ENCODE measurements at places on chromosomes 7 and 10.

GRCh38 chr10:99560277-99561126 is 27.8 kb downstream of the NKX2-3 start:
- DNase-seq, result no peak

DNA sequence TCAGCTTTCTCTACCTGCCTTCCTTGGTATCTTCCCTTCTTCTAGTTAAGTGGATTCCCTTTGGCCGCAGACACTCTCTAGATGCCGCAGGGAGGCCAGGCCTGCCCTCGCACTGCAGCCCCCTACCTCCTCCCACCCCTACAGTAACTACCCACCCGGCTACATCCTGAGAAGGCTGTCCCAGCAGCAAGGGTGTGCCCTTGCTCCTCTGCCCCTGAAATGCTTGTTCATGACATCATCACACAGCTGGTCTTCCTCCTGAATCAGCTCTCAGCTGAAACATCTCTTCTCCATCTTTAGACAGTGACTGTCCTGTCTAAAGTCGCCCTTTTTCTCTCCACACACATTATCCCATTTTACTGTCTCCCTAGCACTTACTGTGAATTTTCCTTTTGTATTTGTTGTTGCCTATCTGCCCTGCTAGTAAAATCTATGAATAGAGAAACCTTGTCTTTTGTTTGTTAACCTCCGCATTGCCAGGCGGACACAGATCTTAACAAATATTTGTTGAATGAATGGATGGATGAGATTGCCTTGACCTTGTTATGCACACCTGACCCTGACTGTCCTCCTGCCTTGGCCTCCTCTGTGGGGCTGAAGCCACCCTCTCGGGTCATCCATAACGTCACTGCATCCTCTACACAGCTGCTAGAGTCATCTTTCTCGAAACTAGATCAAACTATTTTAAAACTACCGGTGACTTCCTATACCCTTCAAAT is 108.9 kb upstream of the GATA3 start:
- no peak for DNase-seq

- DNase-seq, result no peak
Measured at GRCh38 chr7:92691578-92691977, 101.4 kb upstream of the FAM133B start.

GRCh38 chr10:42594246-42594650 is 44.1 kb downstream of the ZNF33B start:
- DNase-seq, result no peak

GRCh38 chr7:140005754-140006503 is 56.8 kb downstream of the PARP12 start:
- DNase-seq, result no peak

DNA sequence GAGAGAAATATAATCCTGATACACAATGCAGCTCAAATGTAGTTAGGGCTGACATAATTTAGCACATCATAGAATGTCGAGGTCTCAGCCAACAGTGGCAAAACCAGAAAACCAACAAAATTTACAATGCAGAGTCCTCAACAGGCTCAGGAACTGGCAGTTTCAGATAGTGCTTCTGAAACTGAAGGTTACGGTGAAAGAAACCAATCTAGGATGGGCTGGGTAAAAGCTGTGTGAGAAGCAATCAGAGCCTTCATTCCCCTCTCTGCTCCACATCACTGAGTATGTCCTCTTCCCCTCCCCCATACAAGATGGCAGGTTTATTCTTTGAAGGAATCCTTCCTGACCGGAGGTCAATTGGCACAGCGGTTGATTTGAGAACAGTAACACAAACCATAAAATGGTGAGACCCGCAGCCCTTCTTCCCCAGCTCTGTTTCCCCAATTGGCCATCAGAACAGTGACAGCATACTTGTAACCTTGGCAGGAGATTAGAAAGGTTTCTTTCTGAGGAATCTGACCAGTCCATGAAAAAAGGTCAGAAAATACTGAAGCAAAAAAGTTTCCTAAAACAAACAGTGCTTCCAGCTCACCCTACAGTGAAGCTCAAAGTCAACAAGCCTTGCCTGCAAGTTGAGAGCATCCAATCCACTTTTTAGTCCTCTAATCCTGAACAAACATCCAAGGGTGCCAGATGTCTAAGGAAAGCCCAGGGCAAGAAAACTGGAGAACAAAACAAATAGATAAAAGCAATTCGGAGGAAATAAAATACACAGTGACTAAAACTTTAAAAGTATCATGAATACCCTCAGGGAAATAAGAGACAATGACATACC is 53.9 kb upstream of the IL6 start:
- DNase-seq, result no peak

DNA sequence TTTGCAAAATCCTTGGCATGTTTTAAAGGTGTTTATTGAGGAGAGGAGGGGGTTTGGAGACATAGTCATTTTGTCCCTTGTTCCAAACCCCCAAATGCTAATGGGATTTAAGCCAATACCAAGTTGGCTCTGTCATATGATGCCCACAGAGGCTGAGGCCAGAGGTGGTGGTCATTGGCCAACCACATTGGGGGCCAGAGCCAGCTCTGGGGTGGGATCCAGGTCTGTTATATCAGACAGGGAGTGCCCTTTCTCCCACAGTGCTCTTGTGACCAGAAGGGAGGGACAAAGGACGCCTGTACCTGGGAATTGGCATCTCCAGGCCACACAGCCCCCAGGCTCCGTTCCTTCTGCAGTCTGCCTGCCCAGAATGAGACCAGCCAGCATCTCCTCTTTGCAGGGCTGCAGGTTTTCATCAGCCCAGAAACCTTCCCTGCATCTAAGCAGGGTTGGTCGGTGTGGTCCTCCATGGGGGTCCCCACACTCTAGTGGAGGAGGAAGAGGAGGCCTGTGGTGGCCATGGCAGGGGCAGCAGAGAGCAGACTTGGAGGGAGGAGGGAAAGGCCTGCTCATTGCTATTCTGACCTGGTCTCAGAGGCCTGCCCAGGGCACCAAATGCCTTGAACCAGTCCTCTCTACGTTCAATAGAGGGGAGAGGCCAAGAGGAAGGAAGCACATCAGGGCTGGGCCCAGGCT is 17.9 kb downstream of the ADCYAP1R1 start:
- no peak for DNase-seq

GRCh38 chr7:98133181-98133580 is 26.5 kb downstream of the LMTK2 start:
- no peak for DNase-seq

DNA sequence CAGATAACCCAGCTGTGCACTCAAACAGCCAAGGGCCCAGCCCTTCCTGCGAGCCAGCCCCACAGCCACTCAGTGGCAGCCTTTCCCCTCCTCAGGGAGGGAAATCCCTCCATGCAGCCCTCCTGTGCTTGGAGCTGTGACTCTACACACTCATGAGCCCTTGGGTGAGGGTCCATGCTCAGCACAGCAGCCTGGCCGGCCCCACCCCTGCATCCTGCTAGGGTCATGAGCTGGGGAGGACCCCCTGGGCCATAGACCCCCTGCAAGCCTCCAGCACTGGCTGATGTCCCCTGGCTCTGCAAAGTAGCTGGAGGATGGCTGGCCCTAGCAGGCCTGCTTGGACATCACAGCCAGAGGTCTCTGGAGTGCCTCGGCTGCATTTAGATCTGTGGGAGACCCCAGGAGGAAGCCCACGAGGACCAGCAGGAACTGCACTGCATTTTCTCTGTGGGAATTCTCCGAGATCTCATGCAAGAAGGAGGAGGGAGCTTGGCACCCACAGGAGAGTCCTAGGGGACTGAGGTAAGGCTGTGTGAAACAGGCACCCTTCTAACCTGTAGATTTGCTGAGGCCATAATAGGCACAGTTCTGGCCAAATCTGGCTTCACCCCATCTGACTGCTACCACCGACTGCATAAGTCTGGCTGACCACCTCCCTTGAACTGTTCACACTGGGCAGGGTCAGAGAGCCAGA is 17.4 kb downstream of the TMEM273 start:
- DNase-seq, result no peak

DNA sequence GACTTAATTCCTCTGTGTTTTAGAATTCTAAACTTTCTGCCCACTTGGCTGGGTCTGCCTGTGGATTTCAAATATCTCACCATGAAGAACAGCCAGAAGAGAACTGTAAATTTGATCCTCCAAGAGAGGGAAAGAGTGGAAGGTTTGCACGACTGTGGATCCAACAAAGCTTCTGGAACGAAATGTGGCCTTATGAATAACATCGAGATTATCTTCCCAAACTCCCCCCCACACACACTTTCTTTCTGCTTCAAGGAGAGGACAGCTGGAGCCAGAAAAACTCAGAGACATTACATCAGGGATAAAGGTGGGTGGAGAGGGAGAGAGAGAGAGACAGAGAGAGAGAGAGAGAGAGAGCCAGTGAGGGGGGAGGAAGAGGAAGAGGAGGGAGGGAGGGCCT is 570.1 kb upstream of the MGMT start:
- no peak for DNase-seq

DNA sequence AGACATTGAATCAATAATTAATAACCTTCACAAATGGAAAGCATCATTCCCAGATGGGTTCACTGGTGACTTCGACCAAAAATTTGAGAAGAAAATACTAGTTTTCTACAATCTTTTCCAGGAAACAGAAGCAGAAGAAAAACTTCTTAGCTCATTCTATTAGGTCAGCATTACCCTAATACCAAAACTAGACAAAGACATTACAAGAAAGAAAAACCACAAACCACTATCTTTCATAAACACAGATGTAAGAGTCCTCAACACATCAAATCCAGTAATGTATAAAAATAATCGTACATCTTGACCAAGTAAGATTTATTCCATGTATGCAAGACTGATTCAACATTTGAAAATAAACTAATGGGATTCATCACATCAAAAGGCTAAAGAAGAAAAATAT is 64.0 kb upstream of the CDK1 start:
- no peak for DNase-seq

GRCh38 chr10:99999319-100000108 is 10.2 kb downstream of the DNMBP start:
- DNase-seq, result no peak

- DNase-seq, result no peak
Measured at GRCh38 chr7:11506417-11506816, 325.6 kb downstream of the THSD7A start.

- no peak for DNase-seq
Measured at GRCh38 chr10:119933179-119933578, 40.6 kb downstream of the SEC23IP start.

DNA sequence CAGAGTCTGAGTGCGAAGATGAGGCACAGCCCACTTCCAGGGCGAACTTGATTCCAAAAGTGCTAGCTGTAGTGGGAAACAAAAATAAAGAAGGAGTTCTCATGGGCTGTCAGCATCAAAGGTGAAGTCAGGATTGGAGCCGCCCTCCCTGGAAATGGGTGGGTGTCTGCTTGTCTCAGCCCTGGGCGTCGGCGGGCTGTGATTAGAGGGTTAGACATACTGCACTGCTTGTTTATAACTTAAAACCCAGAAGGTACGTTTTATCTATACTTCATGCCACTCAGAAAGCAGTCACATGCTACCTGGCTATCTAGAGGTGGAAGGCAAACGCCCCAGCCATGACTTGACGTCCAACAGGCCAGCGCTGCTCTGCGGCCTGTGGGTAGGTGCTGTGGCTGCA is 108.7 kb upstream of the NPS start:
- DNase-seq, result no peak

GRCh38 chr7:107696330-107696946 is 35.8 kb downstream of the SLC26A4 start:
- DNase-seq, result no peak

DNA sequence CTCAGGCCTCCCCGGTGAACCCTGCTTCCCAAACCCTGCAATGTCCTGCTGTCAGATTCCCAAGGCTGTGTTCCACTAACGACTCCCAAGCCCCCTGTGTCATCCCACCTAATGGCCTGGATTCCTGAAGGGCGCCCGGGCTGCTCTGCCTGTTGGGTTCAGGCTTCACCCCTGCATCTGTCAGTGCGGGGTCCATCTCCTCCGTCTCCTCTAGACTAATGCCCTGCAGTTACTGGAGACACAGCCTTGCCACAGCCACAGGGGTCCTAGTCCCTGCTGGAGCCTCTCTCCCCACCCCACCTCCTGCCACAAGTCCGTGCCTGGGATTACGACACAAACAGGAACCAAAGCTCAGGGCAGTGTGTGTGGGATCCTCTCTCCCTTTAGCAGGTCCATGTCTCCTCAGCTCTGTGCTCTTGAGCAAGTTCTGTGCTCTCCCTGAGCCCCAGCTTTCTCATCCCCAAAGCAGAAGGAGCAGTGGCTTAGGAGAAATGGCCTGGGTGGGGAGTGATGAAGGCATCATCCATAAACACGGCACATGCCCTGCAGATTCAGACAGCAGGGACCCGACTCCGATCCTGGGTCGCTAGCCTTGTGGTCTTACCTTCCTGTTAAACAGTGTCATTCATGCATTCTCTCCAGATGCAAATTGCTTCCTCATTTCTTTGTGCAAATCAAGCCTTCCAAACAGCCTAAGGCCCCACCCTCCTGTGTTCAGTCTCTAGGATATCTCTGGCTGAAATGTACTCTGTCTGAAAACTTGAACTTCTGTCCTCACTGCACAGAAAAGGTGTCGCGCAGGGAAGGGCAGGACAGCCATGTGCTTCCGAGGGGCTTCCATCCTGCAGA is 8.2 kb upstream of the RBP3 start:
- no peak for DNase-seq

GRCh38 chr7:92228100-92228499 is 17.6 kb downstream of the KRIT1 start:
- no peak for DNase-seq

DNA sequence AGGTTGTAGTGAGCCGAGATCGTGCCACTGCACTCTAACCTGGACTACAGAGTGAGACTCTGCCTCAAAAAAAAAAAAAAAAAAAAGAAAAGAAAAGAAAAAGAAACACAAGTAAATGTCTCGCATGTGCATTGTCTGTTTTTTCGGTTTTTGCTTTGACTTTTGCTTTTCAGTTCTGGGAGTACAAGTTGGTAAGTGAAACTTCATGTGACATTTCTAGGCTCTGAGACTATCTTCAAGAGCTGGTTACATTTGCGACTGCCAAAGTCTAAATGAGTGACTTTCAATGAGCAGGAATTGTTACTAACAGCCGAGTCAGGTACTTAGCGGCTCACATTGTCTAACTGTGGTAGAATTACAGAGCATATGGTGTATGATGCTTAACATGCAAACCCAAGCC is 107.0 kb upstream of the CELF2 start:
- DNase-seq, result no peak

- no peak for DNase-seq
Measured at GRCh38 chr7:31033674-31034300, 18.3 kb upstream of the ADCYAP1R1 start.

GRCh38 chr10:107444443-107444842 is 279.9 kb upstream of the SORCS1 start:
- no peak for DNase-seq

DNA sequence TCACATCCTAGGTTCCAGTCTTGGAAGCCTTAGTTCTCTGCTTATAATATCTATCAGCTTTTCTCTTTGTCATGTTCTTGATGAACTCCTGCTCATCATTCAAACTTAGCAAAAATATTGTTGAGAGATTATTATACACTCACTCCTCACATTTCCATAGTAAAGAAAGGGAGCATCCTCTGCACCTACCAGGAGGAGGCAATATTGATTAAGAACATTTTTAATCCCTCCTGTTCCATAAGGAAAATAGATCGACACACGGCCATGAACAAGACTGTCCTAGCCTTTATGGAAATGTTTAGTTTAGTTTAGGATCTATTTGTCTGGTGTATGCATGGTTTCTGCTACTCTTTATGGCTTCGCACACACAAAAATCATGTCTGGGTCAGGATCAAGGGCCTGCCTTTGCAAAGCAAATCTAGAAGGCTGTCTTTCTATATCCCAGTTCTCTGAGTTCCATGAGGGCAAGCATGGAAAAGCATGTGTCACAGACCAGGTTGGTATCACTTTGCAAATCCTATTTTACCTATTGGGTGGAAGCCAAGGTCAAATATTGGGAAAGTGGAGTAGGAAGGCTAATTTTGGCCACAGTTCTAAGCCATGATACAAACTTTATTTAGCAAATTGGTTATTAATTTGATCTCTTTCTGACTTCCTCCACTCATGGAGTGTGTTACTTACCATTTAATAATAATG is 164.4 kb downstream of the MDFIC start:
- no peak for DNase-seq
